ENCODE measurements at places on chromosomes 3 and 15.

GRCh38 chr3:29382409-29382808, 101.5 kb downstream of the RBMS3 start:
- DNase-seq: no peak

GRCh38 chr3:73576999-73577461, 47.7 kb downstream of the PDZRN3 start:
- DNase-seq: no peak

DNA sequence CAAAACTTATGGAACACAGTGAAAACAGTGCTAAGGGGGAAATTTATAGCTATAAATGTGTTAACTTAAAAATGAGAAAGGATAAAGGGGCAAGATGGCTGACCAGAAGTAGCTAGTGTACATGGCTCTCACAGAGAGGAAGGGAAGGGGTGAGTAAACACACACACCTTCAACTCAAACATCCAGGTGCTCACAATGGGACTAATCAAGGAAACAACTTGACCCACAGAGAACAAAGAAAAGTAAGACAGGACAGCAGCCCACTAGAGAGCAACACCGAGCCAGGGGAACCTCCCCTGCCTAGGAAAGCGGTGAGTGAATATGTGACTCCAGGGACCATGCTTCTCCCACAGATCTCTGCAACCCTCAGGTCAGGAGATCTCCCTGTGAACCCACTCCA, 85.0 kb upstream of the UBP1 start:
- no peak for DNase-seq

DNA sequence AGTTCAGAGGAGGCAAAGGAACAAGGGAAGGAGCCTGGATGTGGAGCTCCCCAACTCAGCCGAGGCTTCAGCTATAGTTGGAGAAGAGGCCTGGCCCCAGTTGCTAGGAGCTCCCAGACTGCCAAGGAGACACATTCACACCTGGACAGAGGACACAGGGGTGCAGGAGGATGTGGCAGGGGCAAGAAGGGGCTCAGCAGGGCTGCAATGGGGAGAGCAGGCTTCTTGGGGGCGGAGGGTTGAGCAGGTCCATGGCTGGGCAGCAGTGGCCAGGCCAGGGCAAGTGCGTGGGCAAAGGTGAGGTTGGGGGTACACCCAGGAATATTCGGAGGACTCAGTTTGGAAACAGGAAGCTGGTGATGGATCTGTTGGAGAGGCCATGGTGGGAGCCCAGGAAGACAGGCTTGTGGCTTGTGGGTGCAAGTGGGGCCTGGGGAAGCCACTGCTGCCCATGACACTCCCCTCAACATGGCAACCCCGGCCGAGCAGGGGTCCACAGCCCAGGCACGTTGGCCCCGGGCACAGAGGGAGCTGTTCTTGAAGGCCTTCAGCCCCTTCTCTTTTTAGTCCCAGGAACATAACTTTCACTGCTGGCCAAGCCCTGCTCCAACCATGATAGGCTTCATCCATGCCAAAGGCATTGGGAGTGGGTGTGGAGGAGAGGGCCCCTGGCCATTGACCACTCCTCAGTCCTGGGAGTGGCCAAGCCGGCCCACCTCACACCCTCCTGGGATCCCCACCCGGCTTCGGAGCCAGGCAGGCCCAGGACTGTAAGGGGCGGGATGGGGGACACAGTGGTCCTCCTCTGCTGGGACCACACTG, 33.3 kb downstream of the TSPAN3 start:
- no peak for DNase-seq

- DNase-seq: no peak
Measured at GRCh38 chr15:38810686-38811085, 246.1 kb upstream of the RASGRP1 start.

DNA sequence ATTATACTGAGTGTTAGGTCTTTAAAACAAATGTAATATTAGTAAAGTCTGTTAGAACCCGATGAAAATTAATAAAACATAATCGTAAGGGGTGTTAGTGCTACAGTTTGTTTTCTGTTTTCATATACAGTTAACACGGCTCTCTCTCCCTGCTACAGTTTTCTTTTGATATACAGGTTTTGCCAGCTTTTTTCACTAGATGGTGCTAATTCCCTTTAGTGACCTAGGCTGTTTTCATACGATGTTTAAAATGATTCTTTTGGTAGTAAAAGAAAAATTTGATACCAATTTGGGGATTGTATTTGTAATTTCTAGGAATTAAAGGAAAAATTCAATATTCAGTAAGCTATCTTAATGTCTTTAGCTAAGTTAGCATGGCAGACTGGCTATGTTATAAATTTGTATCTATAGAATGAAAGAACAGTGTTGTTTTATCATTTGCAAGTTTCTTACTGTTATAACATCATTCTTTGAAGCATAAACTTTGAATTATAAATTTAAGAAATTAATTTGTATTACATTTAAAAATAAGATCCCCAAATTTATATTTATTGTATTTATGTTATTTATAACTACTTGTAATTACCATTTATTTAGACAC, 11.5 kb downstream of the APH1B start:
- DNase-seq: no peak

DNA sequence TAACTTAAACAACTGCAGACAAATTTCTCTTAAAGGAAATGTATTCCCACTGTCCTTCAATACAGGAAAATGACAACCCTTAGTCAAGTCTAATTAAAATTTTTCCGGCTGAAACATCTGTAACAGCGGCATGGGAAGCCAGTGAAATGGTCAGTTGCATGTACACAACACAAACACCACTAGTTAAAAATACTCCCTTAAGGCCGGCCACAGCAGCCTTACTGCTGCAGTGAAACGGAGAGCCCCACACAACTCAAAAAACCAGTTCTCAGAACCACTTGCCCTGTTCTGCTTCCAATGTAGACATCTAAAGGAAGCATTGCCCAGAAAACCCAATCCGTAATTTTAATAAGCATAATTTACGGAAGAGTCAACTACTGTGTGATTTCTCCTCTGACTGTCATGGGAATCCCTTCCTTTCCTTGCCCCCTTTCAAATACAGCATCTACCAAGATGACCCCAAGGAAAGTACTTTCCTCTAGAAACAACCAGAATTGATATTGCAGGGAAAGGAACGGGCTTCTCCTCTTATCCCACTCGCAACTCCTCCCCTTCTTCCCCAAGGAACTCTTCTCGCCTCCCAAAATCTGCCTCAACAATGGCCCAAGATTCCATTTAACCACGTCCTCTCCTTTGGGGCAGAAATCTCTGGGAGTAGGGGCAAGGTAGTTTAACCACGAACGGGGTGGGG, 1.6 kb downstream of the FBN1 start:
- no peak for DNase-seq

GRCh38 chr3:119510690-119511089, 12.3 kb downstream of the TIMMDC1 start:
- DNase-seq: no peak

DNA sequence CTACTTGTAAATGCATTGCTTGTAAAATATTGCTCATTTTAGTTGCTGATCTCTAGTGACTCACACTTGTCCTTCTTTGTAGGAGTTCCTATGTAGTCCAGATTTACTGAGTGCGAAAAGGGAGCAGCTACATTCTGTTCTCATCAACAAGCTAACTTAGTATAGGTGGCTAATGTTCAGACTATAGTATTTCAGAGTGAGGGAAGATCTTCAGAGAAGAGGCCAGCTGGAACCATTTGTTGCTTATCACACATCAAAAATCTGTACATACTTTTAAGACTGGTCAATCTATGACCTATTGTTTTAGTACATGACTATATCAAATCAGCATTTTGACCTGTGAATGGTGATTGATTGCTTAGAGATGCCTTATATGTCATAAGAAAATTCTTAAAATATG, 71.3 kb upstream of the THSD4 start:
- no peak for DNase-seq

GRCh38 chr15:69675731-69676130, 223.1 kb downstream of the RPLP1 start:
- DNase-seq: no peak

DNA sequence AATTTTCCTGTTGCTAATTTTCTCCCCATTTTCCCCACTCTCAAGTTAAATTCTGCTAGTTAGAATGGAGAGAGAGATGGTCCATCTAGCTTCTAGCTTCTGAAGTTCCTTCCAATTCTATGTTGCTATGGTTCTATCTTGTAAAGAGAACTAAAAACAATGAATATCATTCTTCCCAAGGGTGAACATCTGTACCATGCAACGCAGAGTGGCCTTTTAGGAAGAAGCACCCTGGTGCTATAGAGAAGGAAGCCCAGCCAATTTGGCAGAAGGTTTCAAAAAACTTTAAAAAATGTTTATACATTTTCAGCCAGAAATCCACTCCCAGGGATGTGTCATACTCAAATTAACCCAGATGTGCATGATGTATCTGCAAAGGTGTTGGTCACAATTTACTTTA, 149.1 kb downstream of the SEMA6D start:
- DNase-seq: no peak

- DNase-seq: no peak
Measured at GRCh38 chr3:35639254-35640186, at the start of gene ARPP21. Gene ARPP21, plus strand, starts transcription at chr3:35639525. Its CDS starts 42,227 bp downstream, at chr3:35681752.

DNA sequence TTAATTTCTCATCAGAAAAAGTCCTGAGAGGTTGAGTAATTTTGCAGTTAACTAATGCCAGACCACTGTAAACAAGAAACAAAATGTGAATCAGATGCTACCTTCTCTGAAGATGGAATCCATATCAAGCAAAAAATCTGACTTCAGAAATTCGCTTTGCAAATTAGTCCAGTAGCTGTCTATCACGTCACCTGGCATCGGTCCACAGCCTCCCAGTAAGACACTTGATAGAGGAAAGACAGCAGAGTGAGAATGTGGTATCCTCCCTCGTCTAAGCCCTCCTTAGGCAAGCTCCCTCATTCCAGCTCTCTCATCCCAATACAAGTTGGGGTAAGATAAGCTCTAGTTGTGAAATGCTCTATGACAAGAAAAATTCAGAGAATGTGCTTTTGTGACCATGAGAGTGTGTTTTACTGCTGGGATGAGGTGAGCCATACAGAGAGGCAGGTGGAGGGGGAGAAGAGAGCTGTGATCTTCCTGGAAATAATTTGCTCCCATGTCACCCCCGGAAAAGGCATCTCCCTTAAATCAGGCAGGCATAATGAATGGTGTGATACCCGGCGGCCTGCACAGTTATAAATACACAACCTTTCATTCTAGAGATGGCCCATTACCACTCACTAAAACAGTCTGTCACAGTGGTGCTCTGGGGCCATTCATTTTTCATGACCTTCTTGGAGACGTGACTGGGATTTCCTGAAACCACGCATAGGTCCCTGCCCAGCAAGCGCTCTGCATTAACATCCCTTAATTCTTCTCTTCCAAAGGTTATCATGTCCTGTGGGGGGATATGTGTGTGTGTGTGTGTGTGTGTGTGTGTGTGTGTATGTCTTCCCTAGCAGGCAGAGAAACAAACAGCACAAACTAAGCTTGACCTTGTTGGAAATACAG, 602.0 kb upstream of the KCNMB2 start:
- DNase-seq: no peak

GRCh38 chr3:134883697-134884385, 88.8 kb downstream of the EPHB1 start:
- no peak for DNase-seq

- DNase-seq: no peak
Measured at GRCh38 chr3:146314871-146315270, 64.0 kb upstream of the PLSCR4 start.

Measured in esophagus squamous epithelium (tissue), 5 donors.